ENCODE measurements at places on chromosomes 12 and 14.

- no peak for DNase-seq
These were observed 495.7 kb downstream of the GALC start for GRCh38 chr14:87497301-87497700.

GRCh38 chr14:49688701-49689030 lies 652 bp upstream of the POLE2 start:
- DNase-seq, result no peak

GRCh38 chr14:44297437-44297836 lies 209.6 kb downstream of the FSCB start:
- DNase-seq, result no peak

- DNase-seq, result no peak
These were observed 40.4 kb upstream of the GZMB start for GRCh38 chr14:24674204-24674970.

- DNase-seq, result no peak
These were observed 13.8 kb downstream of the NFKBIA start for GRCh38 chr14:35390577-35391387.

- DNase-seq, result no peak
These were observed 76.7 kb downstream of the TTC7B start for GRCh38 chr14:90739318-90740068.

DNA sequence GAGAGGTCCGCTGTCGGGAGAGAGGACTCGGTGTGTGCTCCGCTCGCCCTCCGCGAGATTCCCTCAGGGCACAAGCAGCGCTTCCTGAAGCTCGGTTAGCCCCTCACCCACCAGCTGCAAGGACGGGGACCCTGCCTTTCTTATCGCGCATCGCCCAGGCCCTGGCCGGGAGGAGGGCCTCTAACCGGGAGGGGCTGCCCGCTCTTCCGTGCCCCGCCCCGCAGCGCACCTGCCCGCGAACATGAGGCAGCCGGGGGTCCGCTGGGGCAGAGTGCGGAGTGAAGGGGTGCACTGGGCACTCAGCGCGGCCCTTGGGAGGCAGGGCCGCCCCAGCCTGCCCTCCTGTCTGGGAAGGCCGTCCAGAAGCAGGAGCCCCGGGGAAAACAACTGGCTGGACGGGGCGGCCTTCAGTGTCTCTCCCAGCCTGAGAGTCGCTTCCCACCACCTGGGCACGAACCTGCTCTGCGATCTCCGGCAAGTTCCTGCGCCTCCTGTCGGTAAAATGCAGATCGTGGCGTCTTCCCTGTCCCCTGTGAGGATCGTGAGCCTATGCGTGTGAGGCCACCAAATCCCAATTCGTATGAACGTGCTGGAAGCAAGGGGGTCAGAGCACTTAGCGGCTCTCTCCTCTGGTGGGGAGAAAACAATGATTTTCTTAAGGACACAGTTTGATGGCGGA lies 28.0 kb upstream of the ADIPOR2 start:
- DNase-seq, result peak; percentile 73

- no peak for DNase-seq
These were observed 20.0 kb upstream of the BCL7A start for GRCh38 chr12:122001466-122002209.

DNA sequence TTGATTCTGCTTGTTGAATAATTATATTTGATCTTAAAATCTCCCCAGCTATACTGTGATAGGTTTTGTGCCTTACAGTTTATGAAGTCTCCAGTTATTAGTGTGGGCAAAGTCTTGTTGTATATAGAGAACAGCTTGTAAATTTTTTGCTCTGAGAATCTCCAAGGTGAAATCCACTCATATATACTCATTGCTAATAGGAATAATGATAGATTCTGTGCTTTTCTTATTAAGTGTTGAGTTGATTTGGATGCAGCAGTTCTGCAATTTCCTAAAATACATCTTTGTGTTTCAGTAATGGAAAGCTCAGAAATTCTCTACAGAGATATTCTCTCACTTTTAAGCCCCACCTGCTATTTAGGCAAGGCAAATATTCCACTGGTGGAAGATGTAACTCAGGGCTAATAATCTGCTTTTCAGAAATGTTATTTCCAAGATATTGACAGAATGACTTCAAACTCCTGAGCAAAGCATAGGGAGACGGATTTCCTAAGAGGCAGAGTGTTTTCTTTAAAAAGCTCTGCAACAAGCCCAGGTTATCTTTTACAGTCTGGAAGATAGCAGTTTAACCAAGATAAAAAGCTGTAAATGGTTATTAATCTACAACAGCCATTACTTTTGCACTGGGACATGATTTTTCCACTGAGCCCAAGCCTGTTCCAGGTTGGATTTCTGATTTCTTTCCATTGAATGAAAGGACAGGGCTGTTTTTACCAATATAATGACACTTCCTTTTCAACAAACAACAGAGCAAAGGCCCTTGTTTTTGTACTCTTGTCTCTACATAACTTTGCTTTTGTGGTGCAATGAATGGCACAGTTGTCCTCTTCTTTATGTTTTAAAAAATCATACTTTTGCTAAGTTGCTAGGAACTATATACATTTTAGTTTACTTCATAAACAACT lies 239.9 kb upstream of the ATP2B1 start:
- DNase-seq, result no peak

GRCh38 chr14:105307052-105307727 lies 6.4 kb upstream of the BRF1 start:
- DNase-seq, result no peak

- no peak for DNase-seq
These were observed 7.1 kb downstream of the RNASE7 start for GRCh38 chr14:21049271-21049673.

DNA sequence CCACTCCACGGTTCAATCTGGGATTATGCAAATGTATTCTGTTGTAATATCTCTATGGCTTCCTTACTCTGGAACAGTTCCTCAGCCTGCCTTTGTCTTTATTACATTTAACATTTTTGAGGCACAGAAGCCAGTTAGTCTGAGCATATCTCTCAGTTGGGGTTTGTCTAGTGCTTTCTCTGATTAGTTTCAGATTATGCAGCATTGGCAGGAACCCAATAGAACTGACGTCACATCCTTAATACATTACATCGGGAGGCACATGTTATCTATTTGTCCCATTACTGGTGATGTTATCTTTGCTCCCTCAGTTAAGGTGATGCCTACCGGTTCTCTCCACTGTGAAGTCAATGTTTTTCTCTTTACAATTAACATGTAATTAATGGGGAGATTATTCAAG lies 62.4 kb downstream of the PPM1A start:
- no peak for DNase-seq

DNA sequence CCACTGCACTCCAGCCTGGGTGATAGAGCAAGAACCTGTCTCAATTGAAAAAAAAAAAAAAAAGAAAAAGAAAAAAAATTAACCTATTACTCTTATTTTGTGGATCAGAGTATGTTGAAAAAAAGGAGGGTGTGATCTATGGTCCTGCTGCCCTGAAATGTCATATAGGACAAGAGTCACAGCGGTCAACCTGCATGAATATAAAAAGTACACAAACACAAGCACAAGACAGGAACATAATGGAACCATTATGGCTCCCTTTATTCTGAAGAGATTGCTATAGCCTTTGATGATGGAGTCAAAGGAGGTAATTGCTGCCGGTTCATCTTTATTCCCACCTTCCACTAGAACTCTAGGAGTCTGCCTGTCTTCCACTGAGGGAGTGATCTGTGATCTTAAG lies 96.9 kb downstream of the NTN4 start:
- no peak for DNase-seq

- DNase-seq, result peak; percentile 86
These were observed 69.6 kb downstream of the MOK start for GRCh38 chr14:102235275-102235897.

DNA sequence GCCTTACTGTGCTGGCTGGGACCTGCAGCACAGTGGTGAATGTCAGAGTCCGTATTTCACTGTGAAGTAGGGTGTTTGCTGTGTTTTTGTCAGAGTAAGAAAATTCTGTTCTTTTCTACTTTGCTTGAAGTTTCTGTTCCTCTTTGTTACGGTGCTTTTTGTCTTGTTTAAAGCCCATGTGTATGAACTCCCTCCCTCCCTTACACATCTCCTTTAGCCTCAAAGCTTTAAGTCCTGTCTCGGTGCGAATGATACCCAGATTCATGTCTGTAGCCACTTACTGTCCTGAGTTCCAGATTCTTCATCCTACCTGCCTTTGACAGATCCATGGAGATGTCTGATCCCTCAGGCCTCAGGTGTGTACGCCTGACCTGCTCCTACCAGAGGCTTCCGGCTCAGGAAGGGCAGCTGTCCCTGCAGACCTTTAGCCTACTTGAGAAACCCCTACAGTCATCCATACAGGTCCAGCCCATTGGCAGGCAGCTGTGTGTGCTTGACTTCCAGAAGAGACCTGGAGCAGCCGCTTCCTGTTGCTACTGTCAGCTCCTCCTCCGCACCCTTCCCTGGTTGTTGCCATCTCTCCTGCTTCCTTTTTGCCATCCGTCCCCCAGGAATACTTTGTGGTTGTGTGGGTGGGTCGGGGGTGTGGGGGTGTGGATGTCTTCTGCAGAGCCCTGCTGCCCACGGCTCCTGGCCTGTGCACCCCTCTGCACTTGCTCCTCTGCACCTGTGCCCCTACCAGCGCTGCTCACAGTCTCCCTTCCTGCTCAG lies 72.9 kb downstream of the DDX51 start:
- no peak for DNase-seq

- no peak for DNase-seq
These were observed 35.8 kb upstream of the CFL2 start for GRCh38 chr14:34750233-34750632.

DNA sequence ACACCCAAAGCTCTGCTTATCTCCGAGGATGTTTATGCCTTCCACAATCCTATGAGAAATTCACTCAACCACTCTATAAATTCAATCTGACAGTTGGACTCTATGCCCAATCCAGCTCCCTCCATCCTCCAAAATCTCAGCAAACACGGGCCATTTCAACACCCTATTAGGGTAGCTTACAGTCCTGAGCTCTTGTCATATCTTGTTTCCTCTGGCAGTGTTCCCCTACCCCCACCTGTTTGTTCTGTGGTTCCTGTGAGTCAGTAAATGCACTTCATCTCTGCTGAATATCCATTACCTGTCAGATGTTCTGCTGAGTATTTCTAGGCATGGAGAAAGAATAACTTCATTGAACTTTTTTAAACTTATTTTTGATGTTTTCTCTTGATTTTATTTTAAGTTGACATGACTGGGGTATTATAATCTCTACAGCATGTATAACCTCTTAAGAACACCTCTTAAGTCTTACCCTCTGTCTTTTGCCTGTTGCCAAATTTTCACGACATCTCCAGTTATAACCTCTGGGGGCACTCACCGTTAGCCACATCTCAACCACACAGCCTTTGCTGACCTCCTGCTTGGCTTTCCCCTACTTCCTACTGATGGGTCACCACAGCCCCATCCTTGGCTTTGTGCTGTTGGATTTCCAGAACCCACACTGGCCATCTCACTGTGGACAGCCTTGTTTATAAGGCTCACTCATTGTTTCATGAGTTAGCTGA lies 317.0 kb upstream of the TMPO start:
- no peak for DNase-seq

- peak; percentile 42 for DNase-seq
These were observed at the start of gene CEP170B for GRCh38 chr14:104865081-104865630. Gene CEP170B, plus strand, starts transcription at chr14:104865268. Its CDS starts 3,183 bp downstream, at chr14:104868451.

GRCh38 chr12:14962797-14963196 lies 1.4 kb upstream of the ARHGDIB start:
- DNase-seq, result no peak

- DNase-seq, result peak; percentile 41
These were observed 35.0 kb downstream of the ERH start for GRCh38 chr14:69363055-69363454.

DNA sequence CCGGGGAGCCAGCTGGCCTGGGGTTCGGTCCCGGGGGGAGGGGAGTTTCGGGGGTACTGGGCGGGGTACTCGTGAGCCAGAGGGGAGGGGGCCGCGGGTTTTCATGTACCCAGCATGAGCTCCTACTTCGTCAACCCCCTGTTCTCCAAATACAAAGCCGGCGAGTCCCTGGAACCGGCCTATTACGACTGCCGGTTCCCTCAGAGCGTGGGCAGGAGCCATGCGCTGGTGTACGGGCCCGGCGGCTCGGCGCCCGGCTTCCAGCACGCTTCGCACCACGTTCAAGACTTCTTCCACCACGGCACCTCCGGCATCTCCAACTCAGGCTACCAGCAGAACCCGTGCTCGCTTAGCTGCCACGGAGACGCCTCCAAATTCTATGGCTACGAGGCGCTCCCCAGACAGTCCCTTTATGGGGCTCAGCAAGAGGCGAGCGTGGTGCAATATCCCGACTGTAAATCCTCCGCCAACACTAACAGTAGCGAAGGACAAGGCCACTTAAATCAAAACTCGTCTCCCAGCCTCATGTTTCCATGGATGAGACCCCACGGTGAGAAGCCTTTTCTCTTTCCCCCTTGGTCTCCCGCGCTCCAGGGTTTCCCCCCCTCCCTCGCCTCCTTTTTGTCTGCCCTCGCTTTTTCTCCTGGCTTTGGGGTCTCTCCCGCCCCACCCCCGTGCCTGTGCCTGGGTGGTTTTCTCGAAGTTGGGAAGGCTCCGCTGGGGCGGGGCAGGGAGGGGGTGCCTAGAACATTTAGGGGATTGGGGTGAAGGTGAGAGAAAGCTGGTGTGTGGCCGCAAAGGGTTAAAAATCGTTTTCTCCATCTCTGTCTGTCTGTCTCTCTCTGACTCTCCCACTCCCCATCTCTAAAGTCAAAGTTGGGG lies 627 bp downstream of the HOXC8 start:
- DNase-seq, result no peak

DNA sequence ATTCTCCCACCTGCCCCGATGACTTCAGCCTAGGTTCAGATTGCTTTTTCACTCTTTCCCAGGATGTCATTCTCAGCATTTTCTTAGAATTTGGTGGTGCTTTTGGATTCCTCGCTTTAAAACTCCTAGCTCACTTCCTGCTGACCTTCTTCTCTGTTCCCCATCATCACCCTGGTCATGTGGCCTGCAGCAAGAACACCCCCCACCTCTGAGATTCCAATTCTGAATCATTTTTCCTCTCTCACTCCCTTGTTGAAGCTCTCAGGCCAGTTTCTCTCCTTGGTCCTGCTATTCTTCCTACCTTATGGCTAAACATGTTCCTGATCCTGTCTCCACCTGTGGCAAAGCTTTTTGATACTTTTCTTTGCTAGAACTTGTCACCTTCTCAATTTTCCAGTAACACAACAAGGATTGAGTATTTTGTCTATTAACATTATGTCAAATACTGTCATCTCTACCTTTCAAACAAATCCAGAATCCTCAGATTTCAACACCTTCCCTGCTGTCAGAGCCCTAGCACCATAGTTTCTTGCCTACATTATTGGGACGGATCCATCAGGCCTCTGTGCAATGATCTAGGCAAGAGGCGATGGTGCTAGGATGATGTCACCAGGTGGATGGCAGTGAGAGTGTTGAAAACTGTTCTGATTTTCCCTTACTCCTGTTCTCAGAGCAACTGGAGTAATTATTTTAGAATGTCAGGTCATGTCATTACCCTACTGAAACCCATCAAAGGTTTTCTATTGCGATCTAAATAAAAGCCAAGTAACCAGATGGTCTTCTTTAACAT lies 233.7 kb downstream of the MON2 start:
- no peak for DNase-seq

DNA sequence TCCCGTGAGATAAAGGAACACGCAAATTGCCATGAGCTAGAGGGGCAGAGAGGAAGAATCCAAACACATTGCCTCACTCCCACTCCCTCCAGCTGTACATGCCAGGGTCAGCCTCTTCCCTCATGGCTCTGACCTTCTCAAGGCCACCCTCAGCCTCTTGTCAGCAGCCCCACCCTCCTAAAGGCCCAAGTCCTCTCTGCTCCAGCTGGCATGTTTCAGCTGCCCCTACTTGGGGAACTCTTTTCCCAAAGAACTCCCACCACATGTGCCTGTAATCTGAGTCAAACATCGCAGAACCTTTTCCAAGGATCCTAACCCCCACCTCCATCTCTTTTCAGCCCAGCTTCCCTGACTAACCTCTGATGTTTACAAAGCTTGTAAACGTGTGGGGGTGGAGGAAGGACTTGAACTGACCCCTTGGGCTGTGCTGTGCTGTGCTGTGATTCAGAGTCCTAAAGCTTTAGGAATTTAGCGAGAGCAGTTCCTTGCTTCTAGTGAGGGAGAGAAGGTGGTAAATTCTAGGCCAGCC lies 7.3 kb upstream of the CACNB3 start:
- DNase-seq, result no peak

Measured in femur (tissue), 1 donor.